Putamen (tissue), 1 donor: ENCODE measurements at places on chromosomes 11 and 22.

DNA sequence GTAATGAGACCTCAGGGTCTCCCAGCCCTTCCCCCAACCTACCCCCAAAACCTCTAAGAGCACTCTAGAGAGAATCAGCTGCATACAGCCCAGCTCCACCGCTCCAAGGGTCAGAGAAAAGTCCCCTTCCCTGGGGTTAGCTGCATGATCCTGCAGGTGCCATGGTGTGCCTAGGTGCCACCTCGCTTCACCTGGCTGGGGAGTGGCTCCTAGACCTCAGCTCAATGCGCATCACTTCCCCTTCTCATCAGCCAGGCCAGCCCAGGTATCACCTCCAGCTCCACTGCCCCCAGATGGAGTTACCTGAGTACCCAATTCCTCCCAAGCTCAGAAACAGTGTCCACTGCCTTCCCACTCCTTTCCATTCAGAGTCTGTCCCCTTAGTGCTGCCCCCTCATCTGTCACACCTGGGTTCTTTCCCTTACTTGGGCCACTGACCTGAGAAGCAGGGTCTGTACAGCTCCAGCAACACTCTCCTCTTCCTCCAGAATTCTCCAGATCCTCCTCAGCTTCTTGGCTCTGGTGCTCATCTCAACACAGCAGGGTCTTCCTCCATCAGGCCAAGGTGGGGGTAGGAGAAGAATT, 1.3 kb downstream of the STARD10 start:
- DNase-seq = no peak

DNA sequence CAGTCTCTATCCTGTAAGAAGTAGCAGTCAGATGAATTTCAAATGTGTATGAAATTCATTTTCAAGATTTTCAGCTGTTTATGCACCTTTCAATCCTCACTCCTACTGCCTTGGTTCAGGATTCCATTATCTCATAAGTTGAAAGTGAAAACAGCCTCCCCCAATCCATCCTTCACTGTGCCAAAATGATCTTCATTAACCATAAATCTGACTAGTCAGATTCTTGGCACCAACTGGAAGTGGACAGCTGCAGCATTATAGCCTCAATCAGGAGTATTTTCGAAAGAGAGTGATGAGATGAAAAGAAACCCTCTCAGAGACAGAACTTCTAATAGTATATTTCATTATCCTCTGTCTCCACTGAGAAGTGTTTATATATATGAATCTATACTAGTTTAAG, 365.3 kb upstream of the PDGFD start:
- DNase-seq = no peak

DNA sequence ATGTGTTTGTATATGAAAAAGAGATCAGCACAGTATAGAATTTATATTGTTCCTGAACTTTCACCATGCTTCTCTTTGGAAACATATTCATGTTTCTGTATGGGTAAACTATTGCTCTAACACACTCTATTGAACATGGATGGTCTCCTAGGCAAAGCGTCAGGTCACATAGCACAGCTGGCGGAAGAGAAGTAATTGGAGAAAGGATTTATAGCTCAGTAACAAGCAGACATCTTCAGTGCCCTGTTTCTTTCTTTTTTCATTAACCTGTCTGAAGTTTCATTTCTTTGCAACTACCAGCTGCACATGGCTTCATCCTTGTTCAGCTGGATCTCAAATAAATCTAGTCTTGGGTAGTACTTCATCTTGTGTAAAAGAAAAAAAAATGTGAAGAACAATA, 84.4 kb upstream of the TRPC6 start:
- no peak for DNase-seq

DNA sequence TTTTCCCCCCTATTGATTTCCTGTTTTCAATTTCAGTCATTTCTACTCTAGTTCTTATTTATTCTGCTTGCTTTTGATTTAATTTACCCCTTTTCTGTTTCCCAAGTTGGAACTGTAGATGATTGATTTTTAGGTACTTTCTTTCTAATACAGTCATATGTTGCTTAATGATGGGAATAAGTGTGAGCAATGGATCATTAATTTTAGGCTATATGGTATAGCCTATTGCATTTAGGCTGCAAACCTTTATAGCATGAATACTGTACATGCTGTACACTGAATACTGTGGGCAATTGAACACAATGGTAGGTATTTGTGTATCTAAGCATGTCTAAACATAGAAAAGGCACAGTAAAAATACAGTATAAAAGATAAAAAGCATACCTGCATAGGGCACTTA, 44.9 kb downstream of the DDX10 start:
- DNase-seq = no peak

DNA sequence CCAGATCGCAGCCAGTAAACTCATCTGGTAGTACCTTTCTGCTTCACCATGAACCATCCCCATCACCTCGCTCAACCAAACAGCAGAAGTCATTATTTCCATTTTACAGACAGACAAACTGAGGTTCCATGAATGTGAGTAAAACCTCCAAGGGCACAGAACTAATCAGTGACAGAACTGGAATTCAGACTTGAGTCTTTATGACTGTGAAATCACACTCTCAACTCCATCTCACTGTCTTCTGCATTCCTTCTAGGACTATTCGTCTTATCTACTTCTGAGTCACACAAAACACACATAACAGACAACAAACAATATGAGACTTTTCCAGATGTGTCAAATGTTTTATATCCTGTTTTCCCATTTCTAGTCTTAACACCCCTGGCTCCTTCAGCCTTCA, 9.3 kb upstream of the NUP50 start:
- no peak for DNase-seq

- DNase-seq = no peak
Observed at GRCh38 chr22:29707010-29707409, 12.8 kb upstream of the CABP7 start.

- DNase-seq = no peak
Observed at GRCh38 chr11:196786-197731, 4.2 kb downstream of the SCGB1C1 start.

DNA sequence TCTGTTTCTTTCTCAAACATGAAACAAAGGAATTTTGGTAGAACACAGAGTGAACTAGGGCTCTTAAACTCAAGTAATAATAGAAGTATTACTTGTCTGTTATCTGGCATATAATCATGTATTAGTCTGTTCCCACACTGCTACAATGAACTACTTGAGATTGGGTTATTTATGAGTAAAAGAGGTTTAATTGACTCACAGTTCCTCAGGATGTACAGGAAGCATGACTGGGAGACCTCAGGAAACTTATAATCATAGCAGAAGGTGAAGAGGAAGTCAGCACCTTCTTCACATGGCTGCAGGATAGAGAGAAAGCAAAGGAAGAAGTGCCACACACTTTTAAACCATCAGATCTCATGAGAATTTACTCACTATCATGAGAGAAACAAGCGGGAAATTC, 273.4 kb downstream of the ETS1 start:
- DNase-seq = no peak

DNA sequence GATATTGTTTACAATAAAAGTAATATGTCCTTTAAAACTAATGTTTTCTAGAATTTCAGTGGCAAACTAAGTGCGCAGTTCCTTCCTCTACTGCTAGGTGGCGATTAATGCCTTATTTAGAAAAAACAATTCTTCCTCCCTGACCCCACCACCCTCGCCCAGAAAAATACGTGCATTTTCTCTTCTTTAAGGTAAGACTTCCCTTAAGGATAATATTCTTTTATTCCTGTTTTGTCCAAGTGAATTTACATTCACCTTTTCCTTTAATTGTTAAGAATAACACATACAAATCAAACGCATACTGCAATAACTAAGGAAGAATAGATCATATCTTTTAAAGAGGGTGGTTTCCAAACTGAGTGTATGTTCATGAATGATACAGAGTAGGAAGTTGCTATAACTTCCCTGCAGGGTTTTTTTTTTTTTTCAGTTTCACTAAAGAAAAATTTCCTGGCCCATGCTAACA, 17.0 kb upstream of the PSMA1 start:
- no peak for DNase-seq

DNA sequence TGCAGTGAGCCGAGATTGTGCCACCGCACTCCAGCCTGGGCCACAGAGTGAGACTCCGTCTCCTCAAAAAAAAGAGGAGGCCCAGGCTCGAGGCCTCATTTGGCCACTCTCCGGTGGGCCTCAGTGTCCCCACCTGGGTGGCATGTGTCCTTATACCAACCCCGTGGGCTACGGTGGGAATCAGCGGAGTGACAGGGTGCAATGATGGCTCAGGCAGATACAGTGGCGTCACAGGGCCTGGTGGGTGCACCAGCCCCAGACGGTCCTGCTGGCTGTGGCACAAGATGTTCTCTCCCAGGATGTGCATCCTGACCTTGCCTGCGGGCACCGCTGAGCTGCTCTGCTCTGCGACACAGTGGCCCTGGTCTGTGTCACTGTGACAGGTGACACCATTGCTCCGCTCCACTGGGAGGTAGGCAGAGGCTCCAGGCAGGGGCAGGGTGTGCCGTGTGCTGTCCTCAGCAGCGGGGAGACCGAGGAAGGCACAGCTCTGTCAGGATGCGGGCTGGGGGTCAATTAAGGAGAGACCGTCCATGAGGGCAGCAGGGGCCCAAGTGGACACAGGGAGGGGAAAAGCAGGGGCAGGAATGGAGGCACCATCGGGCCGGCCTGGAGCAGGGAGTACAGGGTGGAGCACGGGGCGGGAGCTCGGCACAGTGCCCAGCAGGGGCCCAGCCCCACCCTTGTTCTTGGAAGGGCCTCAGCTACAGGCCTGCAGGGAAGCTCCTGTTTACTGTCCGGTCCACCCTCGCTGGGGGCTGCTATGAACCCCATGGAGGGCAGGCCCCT, 21.7 kb upstream of the TH start:
- no peak for DNase-seq

DNA sequence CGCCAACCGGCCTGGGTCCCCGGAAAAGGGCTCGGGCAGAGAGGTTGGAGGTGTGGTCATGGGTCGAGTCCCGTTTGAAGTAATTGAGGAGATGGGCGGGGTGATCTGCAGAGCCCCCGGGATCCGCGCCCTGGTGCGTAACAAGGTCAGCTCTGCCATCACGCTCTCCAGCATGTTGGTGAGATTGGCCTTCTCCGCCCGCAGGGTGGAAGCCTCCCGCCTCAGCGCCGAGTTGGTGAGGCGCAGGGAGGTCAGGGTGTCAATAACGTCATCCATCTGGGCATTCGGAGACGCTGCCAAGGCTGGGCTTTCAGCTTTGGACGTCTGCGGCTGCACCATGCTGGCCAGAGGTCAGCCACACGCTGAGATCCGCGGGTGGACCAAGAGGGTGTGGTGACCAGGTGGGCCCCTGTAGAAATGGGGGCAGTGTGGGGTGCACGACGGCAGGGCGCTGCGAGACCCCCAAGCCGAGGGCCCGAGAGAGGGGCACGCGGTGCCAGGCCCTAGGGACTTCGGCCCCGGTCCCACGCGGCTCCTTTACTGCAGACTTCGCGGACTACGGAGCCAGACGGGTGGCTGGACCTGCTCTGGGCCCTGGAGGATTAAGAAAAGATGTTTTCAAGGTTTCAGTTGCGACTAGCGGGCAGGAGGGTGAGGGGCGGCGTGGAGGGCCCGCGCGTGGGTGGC, 672 bp downstream of the RTL6 start:
- DNase-seq = no peak

- no peak for DNase-seq
Observed at GRCh38 chr11:66115638-66116301, 45.7 kb downstream of the PACS1 start.

DNA sequence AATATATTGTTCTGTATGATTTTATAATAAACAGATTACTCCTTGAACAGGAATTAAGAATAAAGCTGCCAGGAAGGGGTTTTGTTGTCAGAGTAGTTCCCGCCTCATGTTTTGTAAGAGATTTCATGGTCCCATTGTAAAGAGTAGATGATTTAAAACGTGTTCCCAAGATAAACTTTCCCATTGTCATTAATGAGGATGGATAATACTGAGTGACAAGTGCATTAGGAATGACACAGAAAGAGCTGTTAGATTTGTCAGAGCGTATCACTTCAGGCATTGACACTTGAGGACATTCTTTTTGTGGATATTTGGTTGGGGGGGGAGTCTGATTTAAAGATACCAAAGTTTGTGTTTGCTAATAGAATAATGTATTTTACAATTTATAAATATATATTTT, 147.0 kb downstream of the PAX6 start:
- DNase-seq = no peak

- no peak for DNase-seq
Observed at GRCh38 chr11:72069200-72069599, 11.1 kb downstream of the NUMA1 start.

DNA sequence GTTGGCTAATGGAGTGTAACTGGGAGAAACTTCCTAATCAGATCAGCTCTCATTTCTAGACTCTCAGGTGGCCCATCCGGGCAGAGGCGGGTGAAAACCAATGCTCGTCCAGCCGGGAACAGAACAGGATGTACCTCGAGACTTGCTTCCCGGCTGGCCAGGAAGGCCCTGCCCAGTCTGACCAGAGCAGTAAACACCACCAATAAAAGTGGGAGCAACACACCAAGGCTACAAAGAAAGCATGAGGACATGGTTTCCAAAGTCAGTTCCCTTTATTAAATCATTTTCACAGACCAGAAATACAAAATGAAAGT, 940 bp upstream of the TNKS1BP1 start:
- no peak for DNase-seq

DNA sequence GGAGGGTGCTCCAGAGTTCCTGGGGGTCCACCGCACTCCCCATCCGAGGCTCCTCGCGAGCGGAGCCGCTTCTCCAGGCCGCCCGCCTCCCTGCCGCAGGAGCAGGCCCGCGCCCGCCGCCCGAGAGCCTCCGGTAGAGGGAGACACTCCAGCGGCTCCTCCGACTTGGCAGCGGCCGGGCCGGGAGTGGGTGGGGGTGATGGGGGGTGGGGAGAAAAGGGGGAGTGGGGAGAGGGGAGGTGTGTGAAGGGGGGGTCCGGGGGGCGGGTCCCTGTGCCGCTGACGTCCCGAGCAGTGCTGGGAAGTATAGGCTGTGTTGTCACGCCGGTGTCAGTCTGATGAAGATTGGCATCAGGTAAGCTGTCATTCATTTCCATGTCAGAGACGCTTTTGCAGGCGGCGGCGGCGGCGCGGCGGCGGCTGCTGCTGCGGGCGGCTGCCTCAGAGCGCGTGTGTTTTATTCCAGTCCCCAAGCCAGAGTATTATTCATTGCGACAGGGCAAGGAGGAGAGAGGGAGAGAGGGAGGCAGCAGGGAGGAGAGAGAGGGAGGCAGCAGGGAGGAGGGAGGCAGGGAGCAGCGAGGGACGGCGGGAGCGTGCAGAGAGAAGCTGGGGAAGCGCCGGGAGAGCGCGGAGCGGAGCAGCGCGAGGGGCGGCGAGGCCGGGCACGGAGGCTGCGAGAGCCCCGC, at the start of gene PKNOX2:
TSS of gene PKNOX2 (plus strand) at position 330 of the 689 bp plus-strand sequence. CDS start 186,555 bp downstream, outside the sequence.
- DNase-seq = peak; percentile 80
